Mesendoderm (in vitro differentiated cells): ENCODE measurements at places on chromosomes 11 and 22.
A peak's percentile ranks its signal among the peaks of the same experiment; 100 is the strongest.

DNA sequence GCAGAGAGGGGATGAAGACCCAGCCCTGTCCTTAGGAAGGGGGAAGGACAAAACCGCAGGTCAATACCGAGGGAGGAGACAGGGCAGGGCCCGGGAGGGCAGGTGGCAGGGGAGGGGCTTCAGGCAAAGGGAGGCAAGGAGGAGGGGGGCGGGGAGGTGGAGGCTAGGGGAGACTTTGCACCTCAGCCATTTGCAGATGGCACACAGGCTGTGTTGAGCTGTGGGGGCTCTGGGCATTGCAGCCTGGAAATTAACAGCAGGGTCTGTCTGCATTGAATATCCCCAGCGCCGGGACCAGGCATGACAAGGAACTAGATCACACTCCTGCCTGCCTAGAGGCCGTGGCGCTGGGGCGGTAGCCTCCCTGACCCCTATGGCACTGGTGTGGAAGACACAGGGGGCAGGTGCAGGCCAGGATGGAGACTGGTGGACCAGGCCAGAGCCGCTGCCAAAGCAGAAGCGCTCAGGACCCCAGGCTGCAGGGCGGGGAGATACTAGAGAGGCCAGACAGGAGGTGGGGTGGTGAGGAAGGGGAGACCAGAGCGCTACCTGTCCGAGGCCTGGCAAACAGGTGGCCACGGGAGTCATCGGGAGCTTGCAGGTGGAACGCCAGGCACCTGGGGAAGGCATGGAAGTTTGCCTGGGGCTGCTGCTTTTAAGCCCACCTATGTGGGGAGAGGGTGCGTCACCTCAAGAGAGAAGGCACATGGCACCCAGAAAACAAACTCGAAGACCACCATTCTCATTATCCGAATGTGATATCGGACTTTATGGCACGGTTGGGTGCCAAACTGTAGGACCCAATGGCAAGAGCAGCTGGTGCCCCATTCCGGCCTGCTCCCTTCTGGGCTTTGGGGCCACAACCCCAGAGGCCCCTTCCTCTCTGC, 11.5 kb downstream of the CBX6 start:
- no peaks in the 10 kb centered on the region for H3K4me1 ChIP-seq
- H3K27me3 ChIP-seq = no peaks in the 10 kb centered on the region
- H3K4me3 ChIP-seq = no peak overlapping the region

DNA sequence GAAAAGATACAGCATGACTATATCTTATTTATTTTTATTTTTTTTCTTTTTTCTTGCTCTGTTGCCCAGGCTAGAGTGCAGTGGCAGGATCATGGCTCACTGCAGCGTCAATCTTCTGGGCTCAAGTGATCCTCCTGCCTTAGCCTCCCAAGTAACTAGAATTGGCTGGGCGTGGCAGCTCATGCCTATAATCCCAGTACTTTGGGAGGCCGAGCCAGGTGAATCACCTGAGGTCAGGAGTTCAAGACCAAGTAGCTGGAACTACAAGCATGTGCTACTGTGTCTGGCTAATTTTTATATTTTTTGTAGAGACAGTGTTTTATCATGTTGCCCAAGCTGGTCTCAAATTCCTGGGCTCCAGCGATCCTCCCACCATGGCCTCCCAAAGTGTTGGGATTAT, 28.3 kb upstream of the CCDC134 start:
- no peaks in the 10 kb centered on the region for H3K27me3 ChIP-seq
- H3K4me3 ChIP-seq = no peak overlapping the region
- no peak overlapping the region for H3K27ac ChIP-seq
- no peaks in the 10 kb centered on the region for H3K36me3 ChIP-seq
- no peaks in the 10 kb centered on the region for H3K4me1 ChIP-seq
- no peak for DNase-seq

- no peak overlapping the region for H3K4me3 ChIP-seq
- no peak for DNase-seq
- H3K4me1 ChIP-seq = peaks cover 2% of the 10 kb centered on the region
- no peaks in the 10 kb centered on the region for H3K27me3 ChIP-seq
- no peaks in the 10 kb centered on the region for H3K36me3 ChIP-seq
Observed at GRCh38 chr11:19574916-19575315, 137.7 kb upstream of the NAV2 start.

DNA sequence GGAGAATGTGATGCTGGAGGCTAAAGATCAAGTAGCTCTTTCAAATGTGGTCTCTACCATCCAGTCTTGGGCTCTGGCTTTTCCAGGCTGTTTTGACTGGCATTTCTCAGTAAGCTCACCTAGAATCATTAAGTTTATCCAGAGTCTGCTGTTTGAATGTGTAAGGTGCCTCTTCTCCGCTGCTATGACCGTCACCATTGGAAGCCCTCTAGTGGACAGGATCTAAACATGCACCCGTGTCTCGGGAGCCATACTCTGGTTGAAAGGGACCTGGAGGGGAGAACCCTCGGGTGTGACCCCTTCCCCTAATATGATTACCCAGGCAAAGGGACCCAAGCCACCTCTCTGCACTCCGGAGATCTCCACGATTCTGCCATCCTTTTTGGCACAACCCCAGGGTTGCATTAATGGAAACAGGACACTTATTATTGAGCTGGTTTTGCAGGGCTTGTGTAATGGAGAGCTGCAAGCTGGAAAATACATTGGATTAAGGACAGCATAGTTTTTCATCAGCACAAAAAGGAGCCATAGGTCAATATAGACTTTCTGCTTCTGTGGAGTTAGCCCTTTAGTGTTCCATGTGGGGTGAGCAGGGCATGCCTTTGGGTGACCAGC, 191.0 kb upstream of the LARGE1 start:
- peak; percentile 56 for DNase-seq

- no peak overlapping the region for H3K27ac ChIP-seq
- H3K4me3 ChIP-seq = no peak overlapping the region
- H3K4me1 ChIP-seq = no peaks in the 10 kb centered on the region
- H3K27me3 ChIP-seq = no peaks in the 10 kb centered on the region
Observed at GRCh38 chr11:110985547-110985946, 260.0 kb upstream of the POU2AF2 start.

GRCh38 chr11:69386594-69387408, 92.8 kb downstream of the MYEOV start:
- no peaks in the 10 kb centered on the region for H3K36me3 ChIP-seq
- H3K4me3 ChIP-seq = no peak overlapping the region
- no peaks in the 10 kb centered on the region for H3K4me1 ChIP-seq
- DNase-seq = no peak

GRCh38 chr11:34063061-34063795, 11.7 kb downstream of the CAPRIN1 start:
- H3K27me3 ChIP-seq = no peaks in the 10 kb centered on the region
- no peak overlapping the region for H3K27ac ChIP-seq
- H3K36me3 ChIP-seq = peaks cover 2% of the 10 kb centered on the region
- H3K4me3 ChIP-seq = no peak overlapping the region

GRCh38 chr11:111155021-111155420, 90.5 kb upstream of the POU2AF2 start:
- no peaks in the 10 kb centered on the region for H3K36me3 ChIP-seq
- no peak for DNase-seq
- H3K27ac ChIP-seq = no peak overlapping the region
- H3K4me3 ChIP-seq = no peak overlapping the region

DNA sequence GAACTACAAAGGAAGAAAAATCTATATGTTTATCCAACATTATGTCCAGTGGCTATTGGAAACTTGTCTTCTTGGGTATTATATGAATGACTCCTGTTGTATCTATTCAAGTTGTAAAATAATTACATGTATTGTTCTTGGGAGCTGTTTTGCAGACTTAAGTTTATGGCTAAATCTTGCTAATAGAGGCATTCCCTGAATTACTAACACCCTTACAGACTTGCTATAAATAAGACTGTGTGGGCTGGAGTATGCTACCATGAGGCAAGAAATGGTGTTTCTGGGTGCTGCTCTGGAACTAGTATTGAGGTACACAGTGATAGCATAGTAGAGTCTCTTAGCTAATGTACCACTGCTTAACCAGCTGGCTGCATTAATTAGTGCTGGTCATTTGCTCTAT, 155.1 kb downstream of the HIPK3 start:
- no peak overlapping the region for H3K27ac ChIP-seq
- H3K4me3 ChIP-seq = no peak overlapping the region
- H3K27me3 ChIP-seq = no peaks in the 10 kb centered on the region
- H3K4me1 ChIP-seq = no peaks in the 10 kb centered on the region

DNA sequence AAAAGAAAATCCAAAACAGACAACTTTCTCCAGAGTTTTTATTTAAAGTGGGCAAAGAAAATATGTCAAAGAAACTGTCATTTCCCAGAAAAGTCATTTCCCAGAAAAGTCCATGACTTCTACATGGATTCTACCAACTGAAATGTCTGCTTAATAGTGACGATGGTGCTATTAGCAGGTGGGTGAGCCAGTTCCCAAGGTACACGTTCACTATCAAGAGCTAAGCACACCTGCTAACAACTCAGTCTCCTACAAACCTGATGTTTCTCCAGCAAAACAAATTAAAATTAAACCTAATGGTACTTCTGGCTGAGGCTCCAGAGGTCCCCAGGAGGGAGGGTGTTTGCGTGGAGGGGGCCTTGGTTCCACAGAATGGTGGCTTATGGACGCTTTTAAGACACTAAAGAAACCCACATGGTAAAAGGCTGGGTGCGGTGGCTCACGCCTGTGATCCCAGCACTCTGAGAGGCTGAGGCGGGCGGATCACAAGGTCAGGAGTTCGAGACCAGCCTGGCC, 26.8 kb downstream of the POU2AF1 start:
- H3K27ac ChIP-seq = no peak overlapping the region
- no peaks in the 10 kb centered on the region for H3K36me3 ChIP-seq
- H3K27me3 ChIP-seq = no peaks in the 10 kb centered on the region
- no peaks in the 10 kb centered on the region for H3K4me1 ChIP-seq
- H3K4me3 ChIP-seq = no peak overlapping the region

- H3K27me3 ChIP-seq = peaks cover 2% of the 10 kb centered on the region
- peak; percentile 56 for DNase-seq
- H3K27ac ChIP-seq = no peak overlapping the region
- H3K36me3 ChIP-seq = peaks cover 1% of the 10 kb centered on the region
- no peaks in the 10 kb centered on the region for H3K4me1 ChIP-seq
- no peak overlapping the region for H3K4me3 ChIP-seq
Observed at GRCh38 chr11:94897330-94897768, 76.0 kb downstream of the CWC15 start.

- no peak overlapping the region for H3K4me3 ChIP-seq
- H3K27ac ChIP-seq = no peak overlapping the region
- no peaks in the 10 kb centered on the region for H3K4me1 ChIP-seq
- no peaks in the 10 kb centered on the region for H3K36me3 ChIP-seq
- H3K27me3 ChIP-seq = no peaks in the 10 kb centered on the region
Observed at GRCh38 chr11:35367491-35367890, 51.9 kb downstream of the SLC1A2 start.

GRCh38 chr11:27496461-27496860, 10.1 kb downstream of the LIN7C start:
- no peak overlapping the region for H3K4me3 ChIP-seq
- H3K36me3 ChIP-seq = peaks cover 2% of the 10 kb centered on the region
- DNase-seq = no peak
- no peak overlapping the region for H3K27ac ChIP-seq
- H3K27me3 ChIP-seq = no peaks in the 10 kb centered on the region

- no peaks in the 10 kb centered on the region for H3K27me3 ChIP-seq
- no peak overlapping the region for H3K4me3 ChIP-seq
- peak; percentile 85 for DNase-seq
- H3K4me1 ChIP-seq = no peaks in the 10 kb centered on the region
- H3K27ac ChIP-seq = no peak overlapping the region
Observed at GRCh38 chr11:47143322-47143721, 33.4 kb downstream of the ARFGAP2 start.

DNA sequence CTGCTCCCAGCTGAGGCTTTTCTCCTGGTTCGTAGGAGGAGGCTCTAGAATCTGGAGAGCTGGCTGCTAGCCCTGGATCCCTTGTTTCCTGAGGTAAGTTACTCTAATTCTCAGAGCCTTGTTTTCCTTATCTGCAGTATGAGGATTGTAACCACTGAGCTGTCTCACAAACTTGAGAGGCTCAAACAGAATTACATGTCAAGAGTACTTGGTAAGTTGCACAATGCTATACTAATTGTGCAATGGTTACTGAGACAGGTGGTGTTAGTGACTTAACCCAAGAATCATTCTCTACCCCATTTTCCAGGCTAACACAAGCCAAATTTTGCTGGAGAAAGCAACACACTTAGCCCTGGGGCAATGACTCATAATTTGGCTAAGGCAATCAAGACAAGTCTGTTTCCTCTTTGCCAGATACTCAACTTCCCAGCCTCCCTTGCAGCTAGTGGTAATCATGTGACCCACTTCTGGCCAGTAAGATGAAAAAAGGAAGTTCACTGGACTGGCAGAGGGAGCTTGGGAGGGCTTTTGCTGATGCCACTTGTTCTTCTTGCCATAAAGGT, 348.0 kb downstream of the TENM4 start:
- DNase-seq = peak; percentile 37
- H3K4me1 ChIP-seq = peaks cover 27% of the 10 kb centered on the region
- H3K27me3 ChIP-seq = no peaks in the 10 kb centered on the region
- no peak overlapping the region for H3K27ac ChIP-seq
- H3K36me3 ChIP-seq = no peaks in the 10 kb centered on the region
- H3K4me3 ChIP-seq = no peak overlapping the region

DNA sequence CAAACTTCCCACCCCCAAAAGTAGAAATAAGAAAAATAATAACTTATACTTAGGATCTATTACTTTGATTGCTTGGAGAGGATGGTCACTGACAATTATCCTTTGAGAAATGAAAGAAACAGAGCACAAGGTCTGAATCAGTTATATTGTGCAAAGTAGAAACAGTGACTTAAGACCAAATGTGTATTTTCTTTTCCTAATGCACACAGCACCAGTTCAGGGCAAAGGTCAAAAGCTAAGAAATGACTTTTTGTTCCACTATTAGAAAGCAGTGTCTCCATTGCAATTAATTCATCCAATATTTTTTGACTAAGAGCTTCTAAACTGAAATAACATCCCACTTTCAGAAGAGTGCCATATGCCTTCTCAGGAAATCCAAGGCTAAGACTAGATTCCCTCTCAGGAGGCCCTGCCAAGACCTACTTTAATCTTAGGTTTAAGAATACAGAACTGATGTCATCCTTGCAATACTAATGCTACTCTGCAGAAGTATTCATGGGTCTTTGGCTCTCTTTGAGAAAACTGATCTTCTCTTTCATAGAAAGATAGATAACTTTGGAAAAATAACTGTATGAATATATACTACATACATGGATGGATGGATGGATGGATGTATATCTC, 147.0 kb downstream of the APOL5 start:
- H3K4me3 ChIP-seq = no peak overlapping the region
- H3K27me3 ChIP-seq = no peaks in the 10 kb centered on the region
- no peaks in the 10 kb centered on the region for H3K36me3 ChIP-seq
- DNase-seq = no peak
